GM23338 (cell line): ENCODE measurements at places on chromosomes 5 and 9.

DNA sequence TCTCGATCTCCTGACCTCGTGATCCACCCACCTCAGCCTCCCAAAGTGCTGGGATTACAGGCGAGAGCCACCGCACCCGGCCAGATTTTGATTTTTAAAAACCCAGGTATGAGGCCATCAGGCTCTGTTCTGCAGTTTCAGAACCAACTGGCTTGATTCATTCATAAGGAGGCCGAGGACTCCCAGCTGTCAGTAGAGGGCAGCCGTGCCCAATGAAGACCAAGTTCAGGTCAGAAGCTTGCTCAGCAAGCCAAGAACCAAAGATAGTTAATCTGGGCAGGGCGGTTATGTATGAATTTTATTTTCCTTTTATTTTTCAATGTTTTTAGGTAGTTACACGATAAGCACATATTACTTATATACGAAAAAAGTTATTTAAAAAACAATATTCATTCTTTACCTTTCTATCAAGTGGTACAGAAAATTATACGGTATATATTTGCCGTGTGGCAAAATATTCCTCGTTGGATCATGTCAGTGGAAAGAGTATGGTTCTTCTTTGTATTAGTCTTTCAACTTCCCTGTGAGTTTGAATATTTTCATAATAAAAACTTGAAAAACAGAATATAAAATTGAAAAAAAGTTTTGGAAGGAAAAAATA, 18.0 kb downstream of the MGAT1 start:
- peak; percentile 84 for DNase-seq

DNA sequence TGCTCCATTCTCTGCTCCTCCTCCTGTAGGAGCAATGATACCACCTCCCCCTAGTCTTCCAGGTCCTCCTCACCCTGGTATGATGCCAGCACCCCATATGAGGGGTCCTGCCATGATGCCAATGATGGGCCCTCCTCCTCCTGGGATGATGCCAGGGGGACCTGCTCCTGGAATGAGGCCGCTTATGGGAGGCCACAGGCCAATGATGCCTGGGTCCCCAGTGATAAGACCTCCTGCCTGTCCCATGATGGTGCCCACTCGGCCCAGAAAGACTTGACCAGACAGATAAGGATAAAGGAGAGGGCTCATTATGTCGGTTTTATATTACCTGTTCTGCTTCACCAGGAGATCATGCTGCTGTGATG, 26.2 kb upstream of the IQGAP2 start:
- DNase-seq, result no peak

- DNase-seq, result no peak
Observed at GRCh38 chr9:6566409-6567139, 79.0 kb downstream of the GLDC start.

- no peak for DNase-seq
Observed at GRCh38 chr9:134891053-134891452, 10.4 kb downstream of the FCN2 start.
